ENCODE measurements at places on chromosomes 3 and 15. TPM values are rescaled to one million over a fixed set of nuclear protein-coding genes. Genes with fewer than 3 reads are reported as not detected.

GRCh38 chr15:39478996-39479395 is 101.9 kb upstream of the THBS1 start:
- DNase-seq: no peak
- no peak overlapping the region for H3K4me3 ChIP-seq
- no peaks in the 10 kb centered on the region for H3K27me3 ChIP-seq
- no peaks in the 10 kb centered on the region for H3K4me1 ChIP-seq

DNA sequence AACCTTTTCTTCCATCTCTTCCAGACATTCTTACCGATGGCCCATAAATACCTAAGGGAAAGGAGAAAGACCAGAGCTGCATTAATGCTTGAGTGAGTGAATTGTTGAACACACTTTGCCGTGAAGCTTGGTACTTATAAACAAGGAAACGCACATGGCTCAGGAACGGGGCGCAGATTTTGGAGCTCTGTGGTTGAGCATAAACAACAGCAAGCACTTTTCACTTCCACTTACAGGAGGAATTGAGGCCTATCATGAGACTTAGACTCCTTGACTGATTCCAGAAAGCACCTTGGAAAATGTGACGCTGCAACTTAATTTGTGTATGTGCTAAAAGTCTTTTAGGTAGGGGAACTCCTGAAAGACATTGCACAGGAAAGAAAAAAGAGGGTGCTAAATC is 197.5 kb upstream of the FEZF2 start:
- no peaks in the 10 kb centered on the region for H3K27me3 ChIP-seq
- H3K4me1 ChIP-seq: no peaks in the 10 kb centered on the region
- no peak overlapping the region for H3K27ac ChIP-seq
- H3K4me3 ChIP-seq: no peak overlapping the region

- no peaks in the 10 kb centered on the region for H3K36me3 ChIP-seq
- no peak for DNase-seq
- no peaks in the 10 kb centered on the region for H3K27me3 ChIP-seq
- H3K27ac ChIP-seq: no peak overlapping the region
- H3K4me3 ChIP-seq: no peak overlapping the region
These were observed 47.9 kb upstream of the TRAK1 start for GRCh38 chr3:42043099-42043813.

GRCh38 chr15:38535491-38536200 is 29.0 kb downstream of the RASGRP1 start:
- no peaks in the 10 kb centered on the region for H3K27me3 ChIP-seq
- H3K27ac ChIP-seq: no peak overlapping the region
- DNase-seq: no peak

GRCh38 chr3:192273001-192273696 is 454.2 kb downstream of the FGF12 start:
- no peaks in the 10 kb centered on the region for H3K36me3 ChIP-seq
- H3K4me3 ChIP-seq: no peak overlapping the region
- peaks cover 38% of the 10 kb centered on the region for H3K4me1 ChIP-seq

HES1 gene
- total RNA-seq: 97.8 TPM

Measured in PC-9 (cell line).